NCI-H1436 treated with DMSO at 0.1 percent for 48 hours (cell line): ENCODE measurements at places on chromosomes 5 and 9.

DNA sequence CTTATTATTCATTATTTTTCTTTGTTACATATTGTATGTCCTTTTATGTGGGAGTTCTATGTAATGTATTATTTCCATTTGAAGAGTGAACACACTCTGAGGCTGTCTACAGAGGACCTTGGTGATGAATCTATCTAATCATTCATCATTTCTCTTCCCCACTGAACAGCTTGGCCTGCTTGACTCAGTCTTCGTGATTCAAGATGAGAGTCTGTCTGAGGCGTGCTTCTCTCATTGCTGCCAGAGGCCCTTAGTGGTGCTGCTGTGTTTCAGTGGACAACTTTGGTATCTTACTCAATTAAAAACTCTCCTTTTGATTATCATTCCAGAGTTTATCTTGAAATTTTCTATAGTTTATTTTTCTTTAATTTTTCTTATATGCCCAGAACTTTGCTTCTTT is 318.1 kb upstream of the DAB2 start:
- no peak for DNase-seq

DNA sequence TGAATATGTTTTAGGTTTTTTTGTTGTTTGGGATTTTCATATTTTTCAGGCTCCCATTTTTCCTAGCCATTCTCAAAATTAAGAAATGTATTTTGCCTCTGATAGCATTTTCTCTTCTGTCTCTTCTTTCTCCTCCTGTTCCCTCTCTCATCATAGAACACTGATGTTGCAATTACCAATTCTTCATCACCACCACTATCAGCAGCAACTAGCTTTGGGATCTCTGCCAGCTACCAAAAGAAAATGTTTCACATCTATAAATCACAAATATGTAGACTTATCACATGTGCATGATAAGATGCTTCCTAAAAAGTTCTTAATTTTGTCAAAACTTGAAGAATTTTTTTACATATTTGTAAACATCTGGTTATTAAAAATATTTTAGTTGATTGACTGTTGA is 887.1 kb downstream of the MAT2B start:
- no peak for DNase-seq

- DNase-seq, result no peak
Measured at GRCh38 chr5:376799-377325, 55.3 kb downstream of the AHRR start.

GRCh38 chr5:92990771-92991170 is 590.2 kb downstream of the NR2F1-AS1 start:
- no peak for DNase-seq

DNA sequence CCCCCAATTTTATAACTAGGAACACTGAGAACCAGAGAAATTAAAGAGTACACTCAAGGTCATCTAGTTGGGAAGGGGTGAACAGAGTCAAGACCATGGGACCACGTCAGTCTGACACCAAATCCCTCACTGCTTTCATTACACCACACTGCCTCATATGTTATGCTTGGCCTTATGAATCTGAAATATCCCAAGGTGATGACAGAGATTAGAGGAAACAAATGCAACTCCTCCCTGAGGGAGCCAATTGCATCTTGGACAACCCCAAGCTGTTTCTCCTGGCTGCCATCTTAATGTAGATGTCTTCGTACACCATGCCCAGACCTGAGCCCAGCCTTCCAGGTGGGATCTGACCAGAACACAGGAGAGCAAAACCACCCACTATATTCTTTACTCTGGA is 60.6 kb upstream of the ABCA1 start:
- DNase-seq, result no peak

GRCh38 chr9:132094314-132094791 is 14.7 kb upstream of the MED27 start:
- no peak for DNase-seq

DNA sequence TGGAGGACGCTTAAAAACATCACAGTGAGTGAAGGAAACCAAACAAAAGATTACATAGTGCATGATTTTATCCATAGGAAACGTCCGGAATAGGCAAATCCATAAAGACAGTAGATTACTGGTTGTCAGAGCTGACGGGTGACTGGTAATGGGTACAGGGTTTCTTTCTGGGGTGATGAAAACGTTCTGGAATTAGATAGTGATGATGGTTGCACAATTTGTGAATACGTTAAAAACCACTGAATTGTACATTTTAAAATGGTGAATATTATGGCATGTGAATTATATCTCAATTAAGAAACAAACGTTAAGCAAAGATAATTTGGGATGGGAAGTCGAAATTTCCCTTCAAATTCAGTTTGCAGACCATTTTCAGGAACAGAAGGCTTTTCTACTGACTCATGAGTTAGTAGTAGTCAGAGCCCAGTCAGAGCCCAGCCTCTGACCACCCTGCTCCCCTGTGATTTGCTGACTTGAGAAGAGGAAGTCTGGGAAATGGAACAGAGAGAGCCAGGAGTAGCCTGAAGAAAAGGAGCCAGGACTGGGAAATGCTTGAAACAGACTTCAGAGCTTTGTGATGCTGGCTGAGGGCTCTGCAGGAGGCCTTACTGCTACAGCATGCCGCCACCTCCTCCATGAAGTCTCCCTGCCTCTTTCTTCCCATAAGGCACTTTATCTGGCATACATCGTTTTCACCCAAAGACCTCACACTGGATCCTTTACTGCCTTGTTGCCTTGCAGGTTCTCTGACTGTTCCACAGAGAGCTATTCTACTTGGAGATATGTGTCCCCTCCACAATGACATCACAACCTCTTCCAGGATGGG is 46.4 kb upstream of the CTNNA1 start:
- no peak for DNase-seq
